ENCODE measurements at places on chromosomes 12 and 14.

DNA sequence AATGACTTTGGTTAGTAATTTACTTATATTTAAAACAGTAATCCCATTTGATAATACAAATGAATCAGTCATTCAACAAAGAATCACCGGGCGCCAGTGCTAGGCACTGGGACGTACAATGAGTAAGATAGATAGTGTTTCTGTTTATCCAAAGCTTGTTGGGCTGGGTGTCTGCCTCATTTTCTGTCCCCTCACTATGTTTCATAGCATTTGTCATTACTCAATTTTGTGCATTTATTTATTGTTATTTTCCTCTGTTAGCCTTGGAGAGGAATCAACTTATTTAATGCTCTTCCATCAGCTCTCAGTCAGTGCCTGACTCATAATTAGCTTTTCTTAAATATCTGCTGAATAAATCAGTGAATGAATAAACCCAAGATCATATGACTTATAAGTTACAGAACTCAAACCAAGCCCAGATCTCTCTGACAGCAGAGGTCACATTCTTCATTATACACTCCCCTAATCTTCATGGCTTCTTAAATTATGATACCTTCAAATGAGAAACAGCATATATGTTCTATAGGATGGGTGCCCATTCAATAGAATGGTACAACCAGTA, 86.2 kb downstream of the TSPAN8 start:
- DNase-seq: no peak

GRCh38 chr12:131775392-131776236, 52.6 kb upstream of the MMP17 start:
- DNase-seq: no peak

- no peak for DNase-seq
These were observed 1.5 kb downstream of the RAB35 start for GRCh38 chr12:120115066-120115465.

DNA sequence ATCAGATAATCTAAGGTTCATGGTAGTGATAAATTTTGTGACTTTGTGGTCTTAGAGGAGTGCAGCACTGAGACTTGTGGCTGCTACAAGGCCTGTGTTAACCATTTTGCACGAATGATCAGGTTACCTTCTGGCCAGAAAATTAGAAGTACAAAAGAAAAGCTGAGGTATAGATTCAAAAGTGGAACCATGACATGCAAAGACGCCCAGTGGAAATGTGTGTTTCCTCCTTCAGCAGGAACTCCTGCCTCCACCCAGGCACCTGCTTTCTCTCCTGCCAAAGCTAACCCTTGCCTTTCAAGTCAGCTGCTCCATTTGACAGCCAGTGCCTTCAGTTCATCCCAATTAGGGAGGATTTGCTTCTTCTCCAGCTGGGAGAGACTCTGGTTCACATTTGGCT, 10.1 kb downstream of the PDE6H start:
- DNase-seq: no peak

- DNase-seq: no peak
These were observed 162.4 kb upstream of the TMEM260 start for GRCh38 chr14:56417173-56417572.

DNA sequence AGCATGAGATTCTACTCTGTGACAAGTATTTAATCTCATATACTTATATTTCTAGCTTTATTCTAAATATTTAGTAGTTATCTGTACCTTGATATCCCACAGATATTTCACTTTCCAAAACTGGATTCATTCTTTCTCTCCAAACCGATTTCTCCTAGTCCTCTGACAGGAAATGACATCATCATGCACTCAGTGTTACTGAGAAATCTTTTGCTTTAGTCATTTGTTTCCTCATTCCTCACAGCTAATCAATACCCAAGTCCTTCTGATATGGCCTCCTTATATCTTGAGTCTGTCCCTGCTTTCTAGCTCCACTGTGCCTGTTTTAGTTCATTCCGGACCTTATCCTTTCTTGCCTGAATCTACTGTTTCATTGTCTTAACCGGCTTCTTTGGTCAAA, 39.4 kb upstream of the E2F7 start:
- no peak for DNase-seq

GRCh38 chr14:90159146-90159545, 97.2 kb upstream of the PSMC1 start:
- no peak for DNase-seq

DNA sequence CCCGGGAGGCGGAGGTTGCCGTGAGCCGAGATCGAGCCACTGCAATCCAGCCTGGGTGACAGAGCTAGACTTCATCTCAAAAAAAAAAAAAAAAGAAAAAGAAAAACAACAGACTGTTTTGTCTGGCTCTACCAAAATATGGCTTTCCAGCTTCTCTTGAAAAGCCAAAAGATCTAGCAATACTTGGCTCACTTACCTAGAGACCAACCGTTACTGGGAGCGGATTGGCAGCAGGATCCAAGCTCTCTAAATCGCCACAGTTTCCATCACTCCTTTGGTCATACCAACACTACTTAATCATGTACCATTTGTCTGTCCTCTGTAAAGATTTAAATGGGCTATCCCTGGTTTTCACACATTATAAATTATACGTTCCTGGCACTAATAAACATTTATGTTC, 87.6 kb upstream of the GPHB5 start:
- no peak for DNase-seq

DNA sequence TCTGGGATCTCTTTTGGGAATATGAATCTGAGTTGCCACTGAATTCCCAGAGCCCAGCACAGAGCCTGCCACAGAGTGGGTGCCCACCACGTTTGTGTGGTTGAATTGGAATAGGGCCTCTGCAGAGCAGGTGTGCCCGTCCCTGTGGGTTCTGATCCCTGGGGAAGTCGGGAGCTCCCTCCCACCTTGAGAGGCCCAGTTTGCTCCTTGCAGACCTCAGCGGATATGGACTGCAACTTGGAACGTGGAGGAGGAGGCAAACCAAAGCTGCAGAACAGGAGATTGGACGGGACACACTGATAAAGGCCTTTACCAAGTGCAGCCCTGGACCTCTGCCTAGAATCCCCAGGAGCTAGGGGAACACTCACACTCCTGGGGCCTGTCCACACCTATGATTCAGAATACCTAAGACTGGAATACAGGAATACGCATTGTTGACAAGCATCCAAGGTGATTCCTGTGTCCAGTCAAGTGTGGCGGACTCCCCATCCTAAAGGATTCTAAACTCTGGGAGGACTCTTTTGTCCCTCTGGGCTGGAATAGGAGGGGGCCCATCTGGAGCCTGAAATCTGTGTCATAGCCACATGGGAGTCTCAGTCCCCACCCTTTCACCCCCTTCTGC, 2.4 kb downstream of the KRT76 start:
- DNase-seq: no peak

GRCh38 chr12:24544368-24544767, 404.5 kb downstream of the BCAT1 start:
- DNase-seq: no peak

DNA sequence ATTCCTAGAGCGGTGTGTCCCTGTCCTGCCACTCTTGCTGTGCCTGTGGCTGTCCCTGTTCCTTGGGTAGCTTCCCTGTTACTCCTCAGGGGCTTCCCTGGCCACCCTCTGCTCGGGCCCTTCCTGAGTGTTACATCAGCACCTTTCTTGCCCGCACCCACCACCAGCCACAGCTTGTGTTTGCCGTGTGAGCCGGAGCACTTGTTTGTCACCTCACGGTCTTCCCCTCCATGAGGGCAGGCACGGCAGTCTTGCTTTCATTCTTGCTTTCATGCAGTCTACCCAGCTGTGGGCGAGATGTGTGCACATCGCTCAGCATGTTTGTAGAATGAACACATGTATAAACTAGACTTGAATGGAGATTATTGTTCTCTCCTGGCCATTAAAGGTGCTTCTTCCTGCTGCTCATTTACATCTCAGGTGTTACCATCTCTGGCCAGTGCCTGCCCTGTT, 42.0 kb downstream of the TRAF3 start:
- DNase-seq: no peak

DNA sequence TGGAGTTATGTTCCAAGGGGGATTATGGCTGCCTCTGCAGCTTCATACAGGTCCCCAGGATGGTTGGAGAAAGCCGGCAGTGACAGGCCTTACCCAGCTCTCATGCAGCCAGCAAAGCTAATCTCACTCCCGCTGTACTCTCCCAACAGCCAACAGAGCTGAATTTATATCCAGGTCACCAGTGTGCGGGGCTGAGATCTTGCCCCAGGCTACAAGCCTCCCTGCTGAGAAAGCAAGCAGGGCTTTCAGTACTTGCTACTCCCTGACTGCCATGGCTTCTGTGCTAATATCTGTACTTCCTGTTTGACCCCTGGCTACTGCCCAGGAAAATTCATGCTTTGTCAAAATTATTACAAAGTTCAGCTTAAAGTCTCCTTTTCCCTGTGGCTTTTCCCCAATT, 92.9 kb downstream of the ATP23 start:
- DNase-seq: no peak

DNA sequence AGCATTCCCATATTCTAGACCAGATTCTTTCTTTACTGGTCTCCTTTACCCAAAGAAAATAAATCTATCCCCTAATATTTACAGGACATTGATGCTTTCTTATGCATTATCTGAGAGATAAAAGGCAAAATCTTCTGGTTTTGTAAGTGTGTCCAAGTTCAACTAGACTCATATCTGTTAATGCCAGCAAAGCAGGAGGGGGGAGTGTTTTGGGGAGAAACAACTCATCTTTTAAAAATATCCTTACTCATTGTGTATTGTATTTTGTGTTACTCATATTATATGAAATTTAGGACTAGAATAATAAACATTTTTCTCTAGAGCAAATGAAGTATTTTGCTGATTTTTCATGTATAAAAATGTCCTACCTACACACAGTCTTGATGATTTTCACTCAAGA, 54.8 kb downstream of the SAMD4A start:
- DNase-seq: no peak

DNA sequence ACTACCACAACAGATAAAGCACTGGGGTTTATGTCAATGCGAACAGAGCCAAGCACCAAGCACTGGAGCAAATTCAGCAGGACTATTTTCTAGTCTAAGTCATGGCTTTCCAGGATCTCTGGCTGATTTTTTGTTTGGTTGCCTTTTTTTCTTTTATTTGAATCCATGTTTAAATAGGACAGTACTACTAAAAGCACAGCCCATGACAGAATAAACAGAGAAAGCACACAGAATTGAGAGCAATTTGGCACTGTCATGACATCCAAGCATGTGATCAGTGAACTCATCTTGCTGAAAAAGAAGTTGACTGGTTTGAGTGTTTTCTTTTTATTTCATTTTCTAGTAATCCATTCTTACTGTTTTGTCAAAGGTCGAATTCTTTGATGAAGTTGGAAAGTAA, 23.1 kb upstream of the RERG start:
- no peak for DNase-seq

DNA sequence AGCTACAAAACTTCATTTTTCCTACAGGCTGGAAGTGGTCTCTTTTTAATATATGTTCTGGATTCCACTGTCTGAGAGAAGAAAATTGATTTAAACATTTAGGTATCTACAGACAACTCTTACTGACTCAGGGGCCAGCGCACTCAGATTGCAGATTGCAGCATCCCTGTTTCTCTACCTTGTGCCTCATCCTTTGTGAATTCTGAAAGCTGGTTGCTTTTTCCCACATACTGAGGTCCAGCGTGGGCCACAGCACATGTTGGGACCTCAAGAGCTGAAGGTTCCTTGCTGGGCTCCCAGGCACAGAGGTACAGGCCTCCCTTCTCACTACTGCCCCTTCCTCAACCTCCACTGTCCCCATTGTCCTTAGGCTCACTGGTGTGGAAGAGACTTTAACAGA, 101.7 kb upstream of the CCDC175 start:
- DNase-seq: no peak

- DNase-seq: no peak
These were observed 19.8 kb upstream of the CHFR start for GRCh38 chr12:132907216-132907615.

DNA sequence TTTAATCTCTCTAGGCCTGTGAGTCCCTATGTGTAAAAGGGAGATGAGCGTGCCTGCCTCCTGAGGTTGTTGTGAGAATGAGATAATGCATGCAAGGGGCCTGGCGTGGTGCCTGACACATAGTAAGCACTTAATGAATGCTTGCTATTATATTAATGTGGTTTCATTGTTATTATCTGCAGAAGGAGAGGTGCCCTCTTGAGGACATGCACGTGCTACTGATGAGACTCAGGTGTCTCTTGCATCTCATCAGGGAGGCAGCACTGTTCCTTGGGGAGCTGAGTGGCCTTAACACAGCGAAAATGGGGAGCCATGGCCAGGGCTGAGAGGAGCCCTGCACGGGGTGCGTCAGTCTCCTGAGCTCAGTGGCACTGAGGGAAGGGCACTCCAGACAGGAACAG, 29.9 kb upstream of the BCDIN3D start:
- no peak for DNase-seq

All from iPS DF 19.7 (cell line).